ENCODE measurements at places on chromosomes 7 and 10. TPM values are rescaled to one million over a fixed set of nuclear protein-coding genes. Genes with fewer than 3 reads are reported as not detected.

GRCh38 chr7:135365721-135366120, 132.1 kb downstream of the STRA8 start:
- DNase-seq: no peak
- H3K27ac ChIP-seq: peak overlapping the region; percentile 70
- H3K27me3 ChIP-seq: no peaks in the 10 kb centered on the region
- no peak overlapping the region for H3K4me3 ChIP-seq
- peaks cover 7% of the 10 kb centered on the region for H3K4me1 ChIP-seq
- peaks cover 12% of the 10 kb centered on the region for H3K36me3 ChIP-seq

- DNase-seq: no peak
- H3K36me3 ChIP-seq: peaks cover 2% of the 10 kb centered on the region
- peak overlapping the region; percentile 70 for H3K4me3 ChIP-seq
- H3K27ac ChIP-seq: peak overlapping the region; percentile 92
- no peaks in the 10 kb centered on the region for H3K27me3 ChIP-seq
These were observed 157.2 kb upstream of the SLC25A13 start for GRCh38 chr7:96479015-96479645.

- no peak for DNase-seq
- H3K27me3 ChIP-seq: no peaks in the 10 kb centered on the region
- H3K4me1 ChIP-seq: no peaks in the 10 kb centered on the region
- H3K36me3 ChIP-seq: no peaks in the 10 kb centered on the region
These were observed 64.6 kb upstream of the DOCK1 start for GRCh38 chr10:126840576-126841135.

DNA sequence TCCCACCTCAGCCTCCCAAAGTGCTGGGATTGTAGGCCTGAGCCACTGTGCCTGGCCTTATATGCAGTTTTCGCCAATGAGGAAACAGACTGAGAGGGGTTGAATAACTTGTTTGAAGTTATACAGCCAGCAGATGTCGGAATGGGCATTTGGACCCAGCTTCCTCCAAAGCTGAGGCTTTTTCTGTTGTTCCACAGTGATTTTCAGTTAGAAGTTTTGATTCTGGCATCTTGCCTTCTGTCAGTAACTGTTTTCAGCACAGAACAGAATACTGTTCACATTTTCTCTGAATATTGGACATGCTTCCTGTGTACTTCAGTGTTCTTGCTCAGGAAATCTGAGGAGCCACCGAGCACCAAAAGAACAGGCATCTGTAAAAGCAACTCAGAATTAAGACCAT, 287.2 kb downstream of the CAMK1D start:
- H3K4me3 ChIP-seq: no peak overlapping the region
- H3K36me3 ChIP-seq: peaks cover 5% of the 10 kb centered on the region
- peaks cover 30% of the 10 kb centered on the region for H3K4me1 ChIP-seq
- H3K27me3 ChIP-seq: no peaks in the 10 kb centered on the region
- DNase-seq: no peak

Gene RELN
- total RNA-seq: not detected
